NCI-H1436 (cell line): ENCODE measurements at places on chromosomes 5 and 9.
A peak's percentile ranks its signal among the peaks of the same experiment; 100 is the strongest.

DNA sequence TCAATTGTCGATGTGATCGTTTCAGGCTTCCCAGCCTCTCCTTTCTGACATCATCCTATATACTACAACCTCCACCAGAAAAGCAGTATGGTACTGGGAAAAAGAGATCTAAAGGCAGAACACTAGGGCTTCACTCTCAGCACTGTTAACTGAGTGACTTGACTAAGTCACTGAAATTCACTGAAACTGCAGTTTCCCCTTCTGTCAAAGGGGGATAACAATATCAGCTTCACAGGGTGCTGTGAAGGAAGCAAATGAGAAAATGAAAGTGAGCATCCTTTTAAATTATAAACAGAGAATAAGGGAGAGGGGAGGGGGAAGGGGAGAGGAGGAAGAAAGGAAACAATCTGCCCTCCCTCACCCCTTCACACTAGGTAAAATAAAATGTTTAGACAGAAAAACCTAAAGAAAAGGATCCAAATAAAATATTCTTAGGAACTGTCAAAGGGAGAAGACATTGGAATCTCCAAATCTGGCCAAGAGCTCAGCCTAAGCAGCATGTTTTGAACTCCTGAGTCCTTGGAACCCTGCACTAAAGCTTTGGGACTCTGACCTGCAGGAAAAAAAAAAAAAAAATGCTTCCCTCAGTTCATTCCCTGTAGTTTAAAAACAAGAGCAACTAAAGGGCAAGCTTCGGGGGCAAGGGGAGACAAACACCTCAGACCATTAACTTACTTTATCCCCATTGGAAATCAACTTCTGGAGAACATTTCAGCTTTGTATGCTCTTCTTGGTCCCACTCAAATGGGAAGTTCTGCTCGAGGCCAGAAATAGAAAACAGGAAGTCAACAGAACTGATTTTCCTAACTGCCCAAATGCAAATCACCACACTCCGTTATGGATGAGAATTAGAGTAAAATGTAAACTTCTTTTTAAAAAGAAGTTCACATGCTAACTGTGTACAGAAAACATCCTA is 178.3 kb downstream of the DEPDC1B start:
- DNase-seq, result no peak

DNA sequence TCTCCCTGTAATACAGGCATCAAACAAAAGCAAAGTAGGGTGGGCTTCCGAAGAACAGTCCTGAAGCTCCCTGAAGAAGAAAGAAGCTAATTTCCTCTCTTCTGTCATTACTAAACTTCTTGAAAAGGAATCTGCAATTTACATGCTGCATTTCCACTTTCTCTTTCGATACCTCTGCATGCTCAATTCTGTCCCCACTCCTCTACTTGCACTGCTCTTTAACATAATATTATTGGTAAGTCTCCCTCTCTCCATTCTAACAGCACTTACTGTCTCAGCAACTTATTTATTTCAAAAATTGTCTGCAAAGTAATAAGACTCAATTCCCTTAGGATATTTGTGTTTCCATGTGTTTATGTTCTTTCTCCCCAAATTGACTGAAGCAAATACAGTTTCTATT is 3.9 kb upstream of the PLPP1 start:
- no peak for DNase-seq

- peak; percentile 67 for DNase-seq
Measured at GRCh38 chr5:99331061-99331460, 402.3 kb upstream of the CHD1 start.

- no peak for DNase-seq
Measured at GRCh38 chr5:24183981-24184380, 460.8 kb downstream of the CDH10 start.

- DNase-seq, result no peak
Measured at GRCh38 chr9:70588381-70588780, 173.9 kb upstream of the KLF9 start.

- no peak for DNase-seq
Measured at GRCh38 chr5:135356522-135357318, 42.3 kb downstream of the MACROH2A1 start.

DNA sequence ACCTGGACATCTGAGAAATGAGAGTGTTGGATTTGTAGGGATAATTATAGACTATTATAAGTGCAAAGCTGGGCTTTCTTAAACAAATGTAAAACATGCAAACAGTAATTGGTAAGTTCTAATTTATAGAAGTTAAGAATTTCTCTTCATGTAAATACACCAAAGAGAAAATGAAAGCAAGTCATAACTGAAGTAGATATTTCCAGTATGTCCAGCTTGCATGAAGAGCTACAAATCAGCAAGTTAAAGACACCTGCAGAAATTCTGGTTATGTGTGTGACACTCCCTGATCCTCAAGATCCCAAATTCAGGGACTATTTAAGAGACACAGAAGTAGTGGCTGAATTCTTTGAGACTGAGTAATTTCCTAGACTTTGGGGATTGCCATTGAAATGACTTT is 308.9 kb downstream of the TLE4 start:
- DNase-seq, result no peak
